NCI-H1930 (cell line): ENCODE measurements at places on chromosomes 11 and 22.
A peak's percentile ranks its signal among the peaks of the same experiment; 100 is the strongest.

GRCh38 chr11:63639199-63639832, 25.1 kb upstream of the PLAAT3 start:
- no peak for DNase-seq

DNA sequence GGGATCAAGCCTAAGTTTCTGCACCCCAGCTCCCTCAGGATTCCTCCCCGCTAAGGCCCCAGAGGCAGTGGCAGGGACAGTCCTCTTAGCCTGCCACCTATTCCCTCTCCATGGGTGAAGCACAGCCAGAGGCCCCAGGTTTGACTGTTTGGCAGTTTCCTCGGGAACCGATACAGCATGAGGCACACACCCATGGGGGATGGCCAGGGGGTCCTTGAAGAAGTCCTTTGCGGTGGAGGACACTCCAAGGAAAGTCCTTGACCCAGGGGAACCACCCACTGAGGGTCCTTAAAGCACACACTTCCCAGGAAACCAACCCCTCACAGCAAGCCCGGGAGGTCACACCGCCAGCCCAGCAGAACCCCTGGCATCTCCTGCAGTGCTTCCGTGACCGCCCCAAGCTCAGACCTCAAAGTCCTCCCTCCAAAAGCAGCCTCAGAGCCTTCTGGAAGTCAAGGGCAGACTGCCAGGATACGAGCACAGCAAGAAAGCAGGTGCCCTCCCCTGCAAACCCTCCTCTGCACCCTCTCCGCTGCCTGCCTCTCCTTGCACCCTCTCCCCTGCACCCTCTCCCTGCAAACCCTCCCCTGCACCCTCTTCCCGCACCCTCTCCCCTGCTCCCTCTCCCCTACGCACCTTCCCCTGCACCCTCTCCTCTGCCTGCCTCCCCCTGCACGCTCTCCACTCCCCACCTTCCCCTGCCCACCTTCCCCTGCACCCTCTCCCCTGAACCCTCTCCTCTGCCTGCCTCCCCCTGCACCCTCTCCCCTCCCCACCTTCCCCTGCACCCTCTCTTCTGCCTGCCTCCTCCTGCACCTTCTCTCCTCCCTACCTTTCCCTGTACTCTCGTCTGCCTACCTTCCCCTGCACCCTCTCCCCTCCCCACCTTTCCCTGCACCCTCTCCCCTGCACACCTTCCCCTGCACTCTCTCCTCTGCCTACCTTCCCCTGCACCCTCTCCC, 1.4 kb downstream of the SIGIRR start:
- DNase-seq, result no peak

DNA sequence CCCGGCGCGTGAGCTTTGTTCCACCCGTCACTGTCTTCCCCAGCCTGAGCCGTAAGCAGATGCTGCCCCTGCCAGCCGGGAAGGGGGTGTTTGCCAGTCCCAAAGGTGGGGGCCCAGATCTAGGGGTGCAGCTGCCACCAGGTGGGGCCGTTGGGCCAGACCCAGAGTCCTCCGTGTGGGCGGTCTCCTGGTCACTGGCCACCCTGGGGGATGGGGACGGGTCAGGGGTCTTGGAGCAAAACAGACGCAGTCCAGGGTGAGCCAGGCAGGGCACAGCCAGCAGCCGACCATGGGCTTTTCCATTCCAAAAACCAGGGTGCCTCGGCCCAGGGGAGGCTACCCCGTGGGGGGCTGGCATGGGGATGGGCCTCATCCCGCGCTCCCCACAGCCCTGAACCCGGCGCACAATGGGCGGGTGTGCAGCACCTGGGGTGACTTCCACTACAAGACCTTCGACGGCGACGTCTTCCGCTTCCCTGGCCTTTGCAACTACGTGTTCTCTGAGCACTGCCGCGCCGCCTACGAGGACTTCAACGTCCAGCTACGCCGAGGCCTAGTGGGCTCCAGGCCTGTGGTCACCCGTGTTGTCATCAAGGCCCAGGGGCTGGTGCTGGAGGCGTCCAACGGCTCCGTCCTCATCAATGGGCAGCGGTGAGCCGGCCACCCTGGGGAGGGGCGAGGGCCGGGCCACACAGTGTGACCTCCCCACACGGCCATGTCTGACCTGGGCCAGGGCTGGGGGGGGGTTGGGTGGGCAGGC, 3.5 kb downstream of the MUC5B start:
- no peak for DNase-seq

- DNase-seq, result no peak
Observed at GRCh38 chr22:24952837-24953383, 394 bp downstream of the KIAA1671 start.

- no peak for DNase-seq
Observed at GRCh38 chr11:9626496-9627394, 37.1 kb upstream of the SWAP70 start.

DNA sequence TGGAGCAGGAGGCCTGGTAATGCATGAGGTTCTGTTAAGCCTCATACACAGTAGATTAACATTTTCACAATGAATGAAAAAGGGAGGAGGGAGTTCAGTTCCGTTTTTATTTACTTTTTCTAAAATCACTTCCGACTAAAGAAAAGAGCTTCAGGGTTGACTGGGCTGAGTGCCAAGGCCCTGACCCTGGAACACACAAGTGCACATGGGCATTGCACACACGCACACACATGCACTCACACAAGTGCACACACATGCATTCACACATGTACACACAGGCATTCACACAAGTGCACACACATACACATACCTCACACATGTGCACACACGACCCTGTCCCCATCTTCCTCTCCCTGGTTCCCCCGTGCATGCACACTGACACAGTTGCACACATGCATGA, 303.3 kb downstream of the BRD1 start:
- no peak for DNase-seq

- no peak for DNase-seq
Observed at GRCh38 chr11:46669711-46670139, 30.7 kb downstream of the ARHGAP1 start.

- DNase-seq, result no peak
Observed at GRCh38 chr11:69877235-69877634, 58.0 kb upstream of the FGF3 start.

GRCh38 chr22:18119409-18120110, 9.0 kb downstream of the TUBA8 start:
- DNase-seq, result no peak

GRCh38 chr11:69888483-69889181, 69.4 kb upstream of the FGF3 start:
- DNase-seq, result peak; percentile 73

DNA sequence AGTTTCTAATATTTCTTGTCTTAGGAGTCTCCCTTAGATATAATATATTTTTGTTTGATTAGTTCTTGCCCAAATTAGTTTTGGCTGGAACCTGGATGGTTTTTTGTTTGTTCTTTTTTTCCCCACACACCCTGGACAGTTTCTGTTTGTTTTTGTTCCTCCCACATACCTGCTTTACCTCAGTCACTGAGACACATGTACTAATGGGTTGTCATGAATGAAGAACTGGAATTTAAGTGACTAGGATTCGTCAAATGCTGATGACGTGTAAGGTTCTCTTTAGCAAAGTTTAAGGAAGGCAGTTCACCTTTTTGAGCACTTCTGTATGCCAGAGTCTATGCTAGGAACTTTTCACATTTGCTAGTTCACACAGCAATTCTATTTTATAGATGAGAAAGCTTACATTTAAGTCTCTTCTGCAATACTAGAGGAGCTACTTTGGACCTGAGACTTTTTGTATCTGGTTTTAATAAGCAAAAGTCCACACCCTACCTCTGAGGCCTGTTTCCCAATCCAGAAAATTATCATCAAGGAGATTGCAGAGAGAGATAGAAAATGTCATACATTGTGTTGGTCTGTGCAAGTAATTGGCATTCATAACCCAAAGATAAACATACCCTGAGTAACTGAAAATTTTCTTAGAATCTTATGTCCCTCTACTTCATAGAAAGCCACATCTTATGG, 86.7 kb upstream of the RAB1B start:
- no peak for DNase-seq
